ENCODE measurements at places on chromosomes 11 and 22. TPM values are rescaled to one million over a fixed set of nuclear protein-coding genes. Genes with fewer than 3 reads are reported as not detected.

The C22orf15 gene
- 2.2 TPM for total RNA-seq

The C11orf86 gene
- total RNA-seq: not detected

The INSC gene
- 0.81 TPM for total RNA-seq

The RAB38 gene
- total RNA-seq: 1.7 TPM

The MUC5AC gene
- total RNA-seq: not detected

The MTFP1 gene
- 5.0 TPM for total RNA-seq

The MAJIN gene
- total RNA-seq: not detected

The API5 gene
- 75.0 TPM for total RNA-seq
